ENCODE measurements at places on chromosomes 13 and 19.

DNA sequence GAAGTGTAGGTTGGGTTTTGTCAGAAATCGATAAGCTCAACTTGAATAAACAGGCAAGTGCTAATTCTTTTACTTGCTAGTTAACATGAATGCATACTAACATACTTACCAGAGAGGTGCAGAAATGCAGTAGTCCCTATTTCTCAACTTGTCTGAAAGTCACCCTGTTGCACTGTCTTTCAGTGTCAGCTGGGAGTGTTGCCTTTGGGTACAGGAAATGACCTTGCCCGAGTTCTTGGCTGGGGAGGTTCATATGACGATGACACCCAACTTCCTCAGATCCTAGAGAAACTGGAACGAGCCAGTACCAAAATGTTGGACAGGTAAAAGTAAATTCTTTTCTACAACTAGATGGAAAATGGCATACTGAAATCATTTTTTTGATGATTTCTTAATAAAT is 103.5 kb upstream of the AKAP11 start:
- no peak for DNase-seq

- DNase-seq, result no peak
Observed at GRCh38 chr19:1240925-1241324, 626 bp upstream of the ATP5F1D start.

- DNase-seq, result no peak
Observed at GRCh38 chr19:45231891-45232290, 13.3 kb downstream of the EXOC3L2 start.

GRCh38 chr19:1961000-1961883 is 20.3 kb downstream of the CSNK1G2 start:
- DNase-seq, result no peak

DNA sequence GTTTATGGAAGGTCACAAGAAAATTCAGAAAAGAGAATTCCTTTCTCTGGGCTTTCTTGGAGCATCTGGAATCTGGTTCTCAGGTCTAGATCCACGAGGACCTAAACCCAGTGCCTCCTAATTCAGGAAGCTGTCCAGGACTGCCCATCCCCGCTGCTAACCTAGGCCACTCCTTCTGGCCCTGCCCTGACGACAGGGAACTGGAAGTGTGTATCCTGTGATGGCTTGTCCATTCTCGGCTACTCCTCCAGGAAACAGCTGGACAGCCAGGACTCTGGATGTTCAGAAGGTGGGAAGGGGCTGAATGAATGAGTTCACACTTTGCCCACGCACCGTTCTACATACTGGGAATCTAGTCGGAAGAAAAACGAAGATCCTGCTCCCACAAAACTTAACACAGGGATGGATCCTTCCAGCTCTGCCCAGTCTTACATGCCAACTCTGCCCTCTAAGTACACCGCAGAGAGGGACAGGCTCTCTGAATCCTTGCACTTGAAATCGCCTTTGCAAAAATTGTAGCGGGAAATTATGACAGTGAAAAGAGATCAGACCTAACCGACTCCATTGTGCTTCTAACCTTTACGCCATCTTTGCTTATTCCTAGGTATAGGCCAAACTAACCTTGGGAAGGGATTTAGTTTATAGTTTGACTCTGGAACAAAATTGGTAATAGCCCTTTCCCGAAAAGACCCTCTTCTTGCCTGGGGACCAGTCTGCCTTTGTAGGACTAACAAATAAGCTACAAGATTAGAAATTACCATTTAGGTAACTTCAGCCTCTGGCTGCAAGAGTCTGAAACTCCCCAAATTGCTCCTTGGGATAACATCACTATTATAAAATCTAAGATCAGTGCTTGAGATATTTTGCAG is 1.8 kb downstream of the LSM4 start:
- DNase-seq, result no peak

DNA sequence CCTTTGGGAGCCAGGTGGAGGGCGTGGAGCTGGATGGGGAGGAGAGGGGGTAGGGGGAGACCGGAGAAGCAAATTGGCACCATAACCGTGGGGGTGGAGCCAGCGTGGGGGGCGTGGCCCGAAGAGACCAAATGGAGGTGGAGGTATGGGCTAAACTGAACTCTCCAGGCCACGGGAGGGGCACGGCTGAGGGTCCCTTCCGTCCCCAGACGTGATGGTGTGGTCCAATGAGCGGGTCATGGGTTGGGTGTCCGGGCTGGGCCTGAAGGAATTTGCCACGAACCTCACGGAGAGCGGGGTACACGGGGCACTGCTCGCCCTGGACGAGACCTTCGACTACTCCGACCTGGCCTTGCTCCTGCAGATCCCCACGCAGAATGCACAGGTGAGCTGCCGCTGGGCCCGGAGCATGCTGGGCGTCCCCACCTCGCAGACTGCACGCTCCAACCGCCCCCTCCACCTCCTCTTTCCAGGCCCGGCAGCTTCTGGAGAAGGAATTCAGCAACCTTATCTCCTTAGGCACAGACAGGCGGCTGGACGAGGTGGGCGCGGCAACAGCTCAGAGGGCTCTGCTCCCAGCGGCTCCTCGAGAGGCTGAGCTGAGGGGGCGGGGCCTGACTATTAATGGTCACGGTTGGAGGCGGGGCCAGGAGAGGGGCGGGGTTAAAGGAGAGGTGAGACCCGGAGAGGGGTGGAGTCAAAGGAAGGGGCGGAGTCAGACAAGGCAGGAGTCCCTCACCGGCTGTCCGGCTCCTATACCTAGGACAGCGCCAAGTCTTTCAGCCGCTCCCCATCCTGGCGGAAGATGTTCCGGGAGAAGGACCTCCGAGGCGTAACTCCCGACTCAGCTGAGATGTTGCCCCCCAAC is 6.2 kb downstream of the HRC start:
- DNase-seq, result peak; percentile 95

DNA sequence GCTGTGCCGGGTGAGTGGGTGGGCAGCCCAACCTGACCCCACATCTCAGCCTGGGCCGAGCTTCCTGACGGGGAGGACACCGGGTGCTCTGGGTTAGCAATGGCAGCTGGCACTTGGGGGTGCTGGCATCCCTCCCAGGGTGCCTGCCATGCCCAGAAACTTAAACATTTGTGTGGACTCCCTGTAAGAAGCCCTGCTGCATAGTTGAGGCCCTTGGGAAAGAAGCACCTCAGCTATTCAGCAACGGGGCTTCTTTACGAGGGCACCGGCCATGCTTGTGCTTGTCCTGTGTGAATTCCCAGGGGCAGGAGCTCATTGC is 33.8 kb upstream of the MEDAG start:
- no peak for DNase-seq

DNA sequence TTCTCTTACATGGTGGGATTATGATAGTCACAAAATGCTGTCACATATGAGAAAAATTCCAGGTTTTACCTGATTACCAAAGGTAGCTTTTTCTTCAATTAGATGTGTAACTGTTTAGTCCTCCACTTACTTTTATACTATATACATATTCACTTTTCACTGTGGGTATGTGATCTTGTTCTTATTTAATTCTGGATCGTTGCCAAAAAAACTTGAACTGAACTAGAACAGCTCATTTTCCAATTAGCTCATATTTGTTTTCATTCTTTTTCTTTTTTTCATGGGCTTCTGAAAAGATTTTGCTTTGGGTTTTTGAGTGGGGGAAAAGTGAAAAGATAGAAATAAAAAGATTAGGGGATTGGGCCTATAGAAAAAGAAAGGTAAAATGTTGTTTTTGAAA is 291.9 kb downstream of the NDFIP2 start:
- DNase-seq, result no peak

DNA sequence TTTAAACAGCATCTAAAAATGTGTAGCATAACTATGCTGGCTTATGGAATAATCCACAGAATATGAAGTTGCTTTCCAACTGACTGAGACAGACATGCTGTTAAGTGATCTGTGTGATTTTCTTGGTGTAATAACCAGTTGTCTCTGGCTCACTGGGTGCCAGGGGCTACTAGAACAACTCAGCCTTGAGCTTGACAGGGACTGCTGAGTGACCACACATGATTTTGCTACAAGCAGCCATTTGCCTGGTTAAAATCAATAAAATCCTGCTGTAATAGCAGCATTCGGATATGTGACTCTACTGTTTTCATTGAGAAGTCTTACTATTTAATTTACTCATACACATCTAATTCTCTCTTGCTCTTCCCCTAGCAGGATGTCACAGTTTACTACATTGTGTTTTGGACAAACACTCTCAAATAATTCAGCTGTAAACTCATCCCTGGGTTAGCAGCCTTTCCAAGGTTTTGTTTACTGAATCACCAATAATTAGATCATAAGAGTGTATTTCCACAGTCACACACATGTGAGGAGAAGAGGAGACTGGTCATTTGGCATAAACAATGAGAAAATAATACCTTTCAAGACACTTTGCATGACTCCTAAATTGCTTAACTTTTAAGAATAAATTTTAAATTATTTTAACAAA is 426.2 kb downstream of the PCDH9 start:
- no peak for DNase-seq

- DNase-seq, result no peak
Observed at GRCh38 chr13:78102121-78102677, 183.6 kb upstream of the EDNRB start.

GRCh38 chr13:35518337-35518946 is 42.0 kb upstream of the MAB21L1 start:
- no peak for DNase-seq

DNA sequence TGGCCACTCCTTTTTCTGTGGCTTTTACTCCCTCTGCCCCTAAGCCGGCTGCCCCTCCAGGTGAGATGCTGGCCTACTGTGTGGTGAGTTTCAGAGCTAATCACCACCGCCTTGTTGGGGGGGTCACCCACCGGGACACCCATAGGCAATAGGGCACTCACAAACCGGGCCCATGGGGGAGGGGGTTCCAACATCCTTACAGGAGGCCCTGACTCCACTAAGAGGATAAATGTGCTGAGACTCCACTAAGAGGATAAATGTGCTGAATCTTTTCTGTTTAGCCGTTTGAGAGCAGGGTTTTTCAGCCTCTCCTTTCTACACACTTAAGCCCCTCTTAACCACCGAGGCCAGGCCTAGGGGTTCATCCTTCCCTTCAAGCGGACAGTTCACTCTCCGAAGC is 73.7 kb downstream of the SLC15A1 start:
- DNase-seq, result no peak

- no peak for DNase-seq
Observed at GRCh38 chr13:89968470-89968869, 1379.0 kb upstream of the MIR17HG start.

- no peak for DNase-seq
Observed at GRCh38 chr19:6048348-6048747, 62.0 kb downstream of the RFX2 start.

- DNase-seq, result no peak
Observed at GRCh38 chr19:15075806-15076205, 6.2 kb upstream of the OR1I1 start.

DNA sequence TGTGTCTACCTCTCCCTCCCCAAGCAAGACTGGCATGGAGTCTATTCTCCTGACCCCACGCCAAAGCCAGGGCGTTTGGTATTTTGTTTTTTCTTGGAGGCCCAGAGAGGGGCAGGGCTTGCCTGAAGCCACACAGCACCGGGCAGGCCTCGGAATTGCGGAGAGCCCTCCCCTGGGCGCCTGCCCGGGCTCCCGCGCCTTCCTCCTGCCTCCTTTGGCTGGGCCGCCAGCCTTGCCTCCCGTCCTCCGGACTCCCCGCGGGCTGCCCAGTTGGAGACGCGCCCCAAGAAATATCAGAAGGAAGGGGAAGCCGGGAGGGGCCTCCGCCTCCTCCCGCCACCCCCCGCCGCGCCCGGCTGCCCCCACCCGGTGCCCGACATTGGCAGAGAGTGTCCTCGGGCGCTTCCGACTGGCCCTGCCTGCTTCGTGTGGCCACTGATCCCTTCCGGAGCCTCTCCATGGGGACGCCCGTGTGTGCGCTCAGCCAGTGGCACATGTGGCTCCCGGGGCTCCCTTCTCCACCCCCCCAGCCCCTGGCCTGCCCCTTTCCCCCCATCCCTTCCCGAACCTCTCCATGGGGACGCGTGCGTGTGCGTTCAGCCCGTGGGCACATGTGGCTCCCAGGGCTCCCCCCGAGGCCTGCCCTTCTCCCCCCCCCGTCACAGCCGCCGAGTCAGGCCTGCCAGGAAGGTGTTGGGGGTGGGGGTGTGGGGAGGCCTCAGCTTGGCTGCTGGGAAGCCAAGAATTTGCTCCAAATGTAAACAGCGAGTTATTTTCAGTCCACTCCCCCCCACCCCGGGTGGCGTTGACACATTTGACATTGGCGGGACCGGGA is 37.3 kb downstream of the NFIC start:
- peak; percentile 49 for DNase-seq

DNA sequence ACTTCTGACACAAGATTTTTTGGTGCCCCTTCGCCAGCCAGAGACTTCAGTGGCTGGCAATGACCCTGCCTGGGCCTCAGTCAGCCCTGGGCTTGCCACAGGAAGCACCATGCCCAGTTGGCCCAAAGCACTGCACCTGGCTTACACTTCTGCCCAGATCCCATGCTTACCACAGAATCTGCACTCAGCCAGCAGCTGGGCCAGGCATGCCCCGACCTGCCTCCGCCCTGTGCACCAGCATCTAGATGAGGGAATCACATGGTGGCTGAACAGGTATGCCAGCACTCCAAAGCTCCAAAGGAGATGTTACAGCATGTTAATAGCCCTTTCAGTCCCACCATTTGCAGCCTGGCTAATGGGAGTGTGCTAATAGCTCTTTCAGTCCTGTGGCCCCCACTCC is 690.9 kb downstream of the SLITRK6 start:
- no peak for DNase-seq

DNA sequence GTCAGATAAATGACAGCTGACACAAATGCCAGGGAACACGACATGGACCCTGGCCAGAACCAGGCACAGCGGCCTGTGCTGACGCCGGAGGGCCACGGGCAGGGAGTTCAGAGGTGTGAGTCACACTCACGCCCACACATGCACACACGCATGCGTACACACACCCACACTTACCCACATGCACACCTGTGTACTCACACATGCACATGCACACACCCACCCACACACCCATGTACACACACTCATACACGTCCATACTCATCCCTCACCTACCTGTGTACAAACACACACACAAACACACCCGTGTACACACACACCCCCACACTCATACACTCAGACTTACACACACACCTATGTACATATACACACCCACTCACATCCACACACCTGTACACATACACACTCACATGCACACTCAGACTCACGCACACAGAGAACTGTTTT is 40.4 kb downstream of the MLLT1 start:
- no peak for DNase-seq

DNA sequence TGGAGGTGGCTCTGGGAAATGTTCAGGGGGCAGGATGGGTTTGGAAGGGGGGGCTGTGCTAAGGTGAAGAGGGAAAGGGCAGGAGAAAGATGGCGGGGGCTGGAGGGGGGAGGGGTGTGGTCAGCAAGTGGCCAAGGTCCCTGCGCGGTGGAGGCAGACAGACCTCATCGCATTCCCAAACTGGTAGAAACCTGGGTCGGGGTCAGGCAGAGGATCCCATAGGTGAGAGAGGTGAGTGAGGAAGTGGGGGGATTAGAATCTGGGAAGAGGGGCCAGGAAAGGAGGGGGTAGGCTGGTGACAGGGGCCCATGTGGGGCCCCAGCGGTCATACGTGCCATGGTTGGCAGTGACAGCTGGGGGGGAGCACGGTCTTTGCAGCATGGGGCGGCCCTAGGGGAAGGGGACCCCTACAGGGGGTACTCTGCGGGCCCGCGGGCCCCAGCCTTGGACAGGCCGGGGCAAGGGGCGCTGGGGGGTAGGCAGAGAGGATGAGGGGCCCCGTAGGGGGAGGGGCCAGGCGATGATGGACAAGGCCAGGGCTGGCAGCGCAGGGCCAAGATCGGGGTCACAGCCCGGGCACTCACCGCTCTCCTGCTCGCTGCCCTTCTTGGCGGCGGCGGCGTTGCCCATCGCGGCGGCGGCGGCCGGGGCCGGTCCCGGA is 514 bp downstream of the PRKACA start:
- no peak for DNase-seq
